ENCODE measurements at places on chromosomes 4 and X. TPM values are rescaled to one million over a fixed set of nuclear protein-coding genes. Genes with fewer than 3 reads are reported as not detected.

Gene RPA4
- total RNA-seq = not detected

Gene TRIM60
- not detected for total RNA-seq

Gene ATP6AP2
- total RNA-seq = 78.7 TPM

DNA sequence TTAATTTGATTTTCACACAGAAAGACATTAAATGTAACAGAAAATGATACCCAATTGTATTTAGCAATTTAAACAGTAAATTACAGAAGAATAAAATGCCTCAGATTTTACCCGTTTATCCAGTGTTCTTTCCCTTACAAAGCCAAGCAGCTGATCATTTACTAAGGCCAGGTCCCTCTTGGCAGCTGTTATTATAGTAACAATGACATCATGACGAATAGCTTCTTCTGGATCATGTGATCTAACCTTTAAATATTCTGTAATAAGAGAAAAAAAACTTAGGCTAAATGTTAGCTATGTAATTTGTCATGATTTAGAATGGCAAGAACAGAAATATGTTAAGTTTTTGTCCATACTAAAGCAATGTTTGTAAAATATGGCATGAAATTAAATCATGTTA, 69.4 kb downstream of the PDS5A start:
- no peak for DNase-seq
- H3K4me1 ChIP-seq = no peaks in the 10 kb centered on the region
- no peaks in the 10 kb centered on the region for H3K27me3 ChIP-seq
- no peak overlapping the region for H3K27ac ChIP-seq
- no peak overlapping the region for H3K4me3 ChIP-seq
